Caudate nucleus (tissue), 63 donors: ENCODE measurements at places on chromosomes 6 and 20.

GRCh38 chr6:148491638-148492251, 149.1 kb downstream of the SASH1 start:
- DNase-seq: no peak

DNA sequence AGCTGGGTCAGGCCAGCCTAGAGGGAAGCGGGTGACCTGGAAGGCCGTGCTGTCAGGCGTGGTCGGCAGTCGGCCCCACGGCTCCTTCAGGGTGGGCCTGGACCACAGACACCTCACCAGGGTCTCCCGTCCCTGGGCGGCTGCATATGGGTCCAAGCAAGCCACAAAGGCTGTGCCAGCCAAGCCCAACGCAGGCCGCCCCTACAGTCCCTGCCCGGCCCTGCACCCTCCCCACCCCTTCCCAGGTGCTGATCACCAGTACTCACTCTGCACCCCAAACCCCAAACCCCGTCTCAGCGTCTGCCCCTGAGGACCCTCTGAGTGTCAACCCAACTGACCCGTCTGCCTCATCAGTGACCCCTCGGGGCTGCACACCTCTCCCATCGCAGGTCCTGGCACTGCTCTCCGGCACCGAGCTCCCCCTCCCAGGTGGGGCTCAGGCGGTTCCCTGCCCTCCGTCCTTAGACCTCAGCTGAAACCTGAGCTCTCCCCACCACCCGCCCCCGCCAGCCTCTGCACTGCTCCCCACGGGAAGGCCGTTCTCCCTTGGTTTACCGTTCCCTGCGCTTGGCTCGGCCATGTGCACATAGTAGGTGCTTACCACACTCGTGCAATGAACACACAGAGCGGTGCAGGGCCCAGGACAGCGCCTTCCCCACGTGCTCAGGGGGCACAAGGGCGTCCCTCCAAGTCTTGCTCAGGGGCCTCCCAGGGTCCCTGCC, 1.5 kb upstream of the PPDPF start:
- DNase-seq: no peak

DNA sequence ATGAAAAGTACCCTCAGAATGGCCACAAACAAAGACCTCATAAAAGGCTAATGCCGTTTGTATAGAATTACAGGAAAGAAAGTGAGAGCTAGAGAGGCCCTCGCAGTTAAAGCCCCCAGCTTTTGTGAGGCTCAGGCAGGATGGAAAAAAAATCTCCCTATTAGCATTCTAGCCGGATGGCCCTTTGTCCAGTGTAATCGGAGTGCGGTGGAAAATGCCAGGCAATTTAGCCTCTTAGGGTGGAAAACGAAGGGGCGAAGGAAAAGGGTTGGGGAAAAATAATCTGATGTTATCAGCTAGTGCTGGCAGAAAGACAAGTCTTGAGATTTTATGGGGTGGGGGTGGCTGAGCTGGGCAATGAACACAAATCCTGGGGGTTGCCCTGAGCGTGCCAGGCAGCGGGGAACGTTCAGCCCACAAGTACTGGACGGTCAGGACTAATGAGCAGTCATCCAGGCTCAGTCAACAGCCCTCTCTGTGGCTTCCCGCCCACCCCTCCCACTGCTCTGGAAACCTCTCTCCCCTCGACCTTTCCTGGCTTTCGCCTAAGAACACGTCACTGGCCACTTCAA, 92.4 kb downstream of the PSMG4 start:
- no peak for DNase-seq

DNA sequence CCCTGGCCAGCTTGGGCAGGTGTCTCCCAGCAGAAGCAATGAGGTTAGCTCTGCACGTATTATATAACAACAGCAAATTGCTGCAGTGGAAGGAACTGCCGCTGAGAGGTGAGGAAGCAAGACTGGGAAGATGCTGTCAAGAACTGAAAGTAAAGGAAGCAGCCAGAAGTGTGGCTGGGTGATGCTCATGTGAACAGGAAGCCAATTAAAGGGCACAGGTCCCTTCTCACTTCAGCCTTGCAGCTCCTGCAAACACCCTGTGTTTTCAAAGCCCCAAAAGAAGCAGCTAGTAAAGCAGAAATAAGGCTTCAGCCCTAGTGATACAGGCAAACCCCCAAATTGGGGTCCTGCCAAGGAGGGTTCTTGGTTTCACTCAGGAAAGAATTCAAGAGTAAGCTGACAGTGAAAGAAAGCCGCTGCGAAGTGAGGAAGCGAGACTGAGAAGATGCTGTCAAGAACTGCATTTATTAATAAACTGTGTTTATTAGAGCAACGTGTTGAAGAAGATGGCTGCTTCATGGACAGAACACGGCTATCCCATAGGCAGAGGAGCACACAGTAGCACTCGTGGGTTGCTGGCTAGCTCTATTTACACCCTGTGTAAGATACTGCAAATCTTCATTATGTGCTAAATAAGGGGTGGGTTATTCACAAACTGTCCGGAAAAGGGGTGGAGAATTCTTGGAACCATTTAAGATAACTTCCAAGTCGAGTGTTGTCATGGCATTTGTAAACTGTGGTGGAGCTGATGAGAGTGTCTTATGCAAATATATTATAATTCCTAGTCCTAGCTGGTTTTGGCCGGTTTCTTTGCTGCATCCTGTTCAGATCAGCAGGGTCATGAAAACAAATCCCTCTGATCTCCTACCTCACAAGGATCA, 152.2 kb downstream of the LINC00237 start:
- no peak for DNase-seq
